Caco-2 (cell line): ENCODE measurements at places on chromosomes 13 and 19.

DNA sequence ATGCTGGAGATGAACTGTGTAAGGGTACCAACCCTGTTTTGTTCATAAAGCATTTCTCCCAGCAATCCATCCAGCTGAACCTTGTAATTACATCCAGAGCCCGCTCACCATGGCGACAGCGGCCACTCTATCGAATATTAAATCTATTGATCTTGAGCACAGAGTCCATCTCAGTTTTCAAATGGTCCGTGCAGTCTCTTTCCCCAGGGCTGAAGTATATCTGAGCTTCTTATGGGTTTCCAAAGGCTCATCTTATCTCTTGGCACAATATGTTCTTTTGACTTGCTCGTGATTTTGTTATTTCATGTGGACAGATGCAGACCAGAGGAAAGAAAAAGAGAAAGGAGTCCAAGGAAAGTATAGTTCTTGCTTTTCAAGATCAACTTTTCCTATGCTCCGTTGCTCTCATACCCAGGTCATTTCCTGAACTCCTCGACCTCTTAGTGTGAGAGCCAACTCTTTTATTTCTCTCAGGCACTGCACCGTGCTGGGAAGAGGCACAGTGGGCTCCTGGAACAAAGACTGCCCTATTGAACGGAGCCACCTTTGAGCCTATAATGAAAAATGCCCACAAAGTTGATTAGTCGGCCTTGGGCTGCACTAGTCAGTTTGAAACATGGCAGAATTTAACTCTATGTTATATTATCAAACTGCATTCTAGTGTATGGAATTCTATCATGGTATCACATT, 66.7 kb downstream of the RFC3 start:
- DNase-seq, result no peak

- no peak for DNase-seq
Measured at GRCh38 chr19:46466536-46467196, 4.7 kb downstream of the PNMA8A start.

DNA sequence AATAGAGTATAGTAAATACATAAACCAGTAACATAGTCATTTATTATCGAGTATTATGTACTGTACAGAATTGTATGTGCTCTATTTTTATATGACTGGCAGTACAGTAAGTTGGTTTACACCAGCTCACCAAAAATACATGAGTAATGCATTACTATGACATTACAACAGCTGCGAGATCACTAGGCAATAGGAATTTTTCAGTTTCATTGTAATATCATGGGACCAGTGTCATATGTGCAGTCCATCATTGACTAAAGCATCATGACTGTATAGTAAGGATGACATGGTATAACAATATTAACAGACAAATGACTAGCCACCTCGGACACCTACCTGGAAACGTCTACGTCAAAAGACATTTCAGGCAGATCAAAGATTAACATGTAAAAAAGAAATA, 33.6 kb downstream of the ATP7B start:
- DNase-seq, result no peak

DNA sequence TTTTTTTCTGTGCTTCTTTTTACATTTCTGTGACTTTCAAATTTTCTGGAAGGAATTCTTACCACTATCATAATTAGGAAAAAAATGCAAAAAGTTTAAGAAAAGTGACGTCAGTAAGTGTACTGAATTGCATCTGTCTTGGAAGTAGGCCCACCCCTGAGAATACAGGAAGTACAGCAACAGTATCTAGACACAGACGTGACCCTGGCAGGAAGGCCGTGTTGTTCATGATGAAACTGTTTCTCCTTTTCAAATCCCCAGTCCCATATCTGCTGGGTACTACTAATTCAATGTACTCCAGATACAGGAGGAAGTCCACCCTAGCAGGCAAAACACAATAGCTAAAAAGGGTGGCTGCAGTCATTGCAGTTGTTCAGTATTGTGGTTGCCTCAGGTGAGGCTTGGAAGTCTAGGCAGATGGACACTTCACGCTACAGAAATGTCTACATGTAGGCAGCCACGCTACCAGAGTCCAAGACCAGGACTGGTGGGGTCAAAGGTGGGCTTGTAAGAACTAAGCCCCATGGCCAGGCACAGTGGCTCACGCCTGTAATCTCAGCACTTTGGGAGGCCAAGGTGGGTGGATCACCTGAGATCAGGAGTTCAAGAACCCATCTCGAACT, 49.6 kb upstream of the MED4 start:
- no peak for DNase-seq

DNA sequence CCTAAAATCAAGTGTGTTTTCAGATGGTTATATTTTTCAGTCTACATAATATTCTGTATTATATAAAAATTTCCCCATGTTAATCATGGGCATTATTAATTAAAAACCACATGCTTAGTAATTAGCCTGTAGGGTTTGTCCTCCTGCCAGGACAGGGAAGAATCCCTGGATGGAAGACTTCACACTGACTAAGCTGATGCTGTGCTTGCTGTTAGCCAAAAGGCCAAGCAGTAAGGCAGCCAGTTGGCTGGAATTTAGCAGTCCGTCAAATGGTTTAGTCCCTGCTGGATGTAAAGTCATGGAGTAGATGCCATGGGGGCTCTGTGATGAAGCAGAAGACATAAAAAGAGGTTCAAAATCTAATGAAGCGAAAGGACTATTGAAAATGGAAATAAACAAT, 168.0 kb upstream of the OBI1 start:
- no peak for DNase-seq

GRCh38 chr13:114282041-114282670, 755 bp downstream of the UPF3A start:
- DNase-seq, result peak; percentile 47

DNA sequence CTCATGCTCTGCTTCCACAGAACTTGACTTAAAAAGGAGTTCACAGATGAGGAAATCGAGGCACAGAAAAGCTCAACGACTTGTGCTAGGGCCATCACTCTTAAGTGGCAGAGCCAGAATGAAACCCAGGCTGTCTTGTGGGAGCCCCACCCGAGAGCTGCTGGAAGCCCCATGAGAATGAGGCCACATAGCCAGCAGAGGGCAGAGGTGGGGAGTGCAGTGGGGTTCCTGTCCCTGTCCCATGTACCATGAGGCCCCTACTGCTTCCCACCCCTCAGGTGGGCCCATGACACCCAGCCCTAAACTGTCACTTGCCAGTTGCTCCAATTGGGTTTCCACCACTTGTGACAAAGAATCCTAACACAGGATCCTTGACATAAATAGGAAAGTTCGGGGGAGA, 175.9 kb downstream of the IRS2 start:
- peak; percentile 50 for DNase-seq

DNA sequence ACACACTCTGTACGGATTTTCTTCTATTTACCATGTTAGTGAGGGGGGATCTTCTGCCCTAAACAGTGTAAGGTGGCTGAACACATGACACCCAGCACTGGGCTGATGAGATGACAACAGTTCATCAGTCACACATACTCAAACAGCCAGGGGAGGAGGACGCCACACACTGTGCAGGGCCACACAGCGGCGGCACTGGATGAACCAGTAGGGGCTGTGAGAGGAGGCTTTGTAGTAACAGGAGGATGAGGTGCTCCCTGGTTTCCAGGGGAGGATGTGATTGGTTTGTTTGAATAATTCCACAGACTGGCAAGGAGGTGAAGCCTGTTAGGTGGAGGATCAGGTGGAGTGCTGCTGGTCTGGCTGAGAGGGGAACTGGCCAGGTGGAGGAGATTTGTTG, 16.3 kb upstream of the GTF3A start:
- DNase-seq, result no peak

DNA sequence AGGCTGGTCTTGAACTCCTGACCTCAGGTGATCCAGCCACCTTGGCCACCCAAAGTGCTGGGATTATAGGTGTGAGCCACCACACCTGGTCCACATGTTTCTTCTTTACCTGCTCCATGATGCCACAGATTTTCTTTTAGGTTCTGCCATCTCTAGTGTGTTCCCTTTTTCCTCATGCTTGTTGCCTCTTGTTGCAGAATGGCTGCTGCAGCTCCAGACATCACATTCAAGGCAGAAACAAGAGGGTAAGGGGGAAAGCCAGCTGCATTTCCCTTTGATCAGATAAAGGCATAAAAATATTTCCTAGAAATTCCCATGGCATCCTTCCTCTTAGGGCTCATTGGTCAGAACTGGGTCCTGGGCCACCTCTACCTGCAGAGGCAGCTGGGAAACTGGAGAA, 12.3 kb upstream of the CCDC124 start:
- no peak for DNase-seq

DNA sequence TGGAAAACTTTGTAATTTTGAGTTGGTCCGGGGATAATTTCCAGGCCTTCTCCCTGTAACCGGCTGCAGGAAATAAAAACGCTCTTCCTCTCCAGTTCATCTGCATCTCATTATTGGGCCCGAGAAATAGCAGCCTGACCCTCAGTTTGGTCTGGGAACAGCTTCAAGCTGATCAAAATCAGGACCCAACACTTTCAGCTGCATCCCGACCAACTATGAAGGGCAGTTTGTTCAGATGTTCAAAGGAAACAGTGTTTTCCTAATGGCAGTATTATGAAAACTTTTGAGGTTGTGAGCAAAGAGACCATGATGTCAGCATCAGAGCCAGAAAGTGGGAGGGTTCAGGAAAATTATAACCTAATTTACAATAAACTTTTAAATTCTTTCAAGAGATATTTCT, 35.7 kb downstream of the STK24 start:
- DNase-seq, result no peak

- peak; percentile 62 for DNase-seq
Measured at GRCh38 chr19:588093-588740, 1.5 kb upstream of the HCN2 start.

GRCh38 chr19:52099497-52100138, 4.1 kb upstream of the ZNF841 start:
- DNase-seq, result no peak

GRCh38 chr13:46327246-46327645, 59.8 kb downstream of the RUBCNL start:
- no peak for DNase-seq

- no peak for DNase-seq
Measured at GRCh38 chr19:42075364-42075615, 676 bp upstream of the ZNF574 start.

GRCh38 chr13:106756446-106756845, 188.5 kb upstream of the ARGLU1 start:
- DNase-seq, result no peak

- no peak for DNase-seq
Measured at GRCh38 chr19:58555369-58555885, 522 bp upstream of the CHMP2A start.

GRCh38 chr19:49331616-49332055, 3.6 kb upstream of the CD37 start:
- peak; percentile 68 for DNase-seq

GRCh38 chr19:49437231-49437630, 4.1 kb downstream of the SLC17A7 start:
- no peak for DNase-seq

- DNase-seq, result no peak
Measured at GRCh38 chr13:29165840-29166239, 345.7 kb downstream of the MTUS2 start.

DNA sequence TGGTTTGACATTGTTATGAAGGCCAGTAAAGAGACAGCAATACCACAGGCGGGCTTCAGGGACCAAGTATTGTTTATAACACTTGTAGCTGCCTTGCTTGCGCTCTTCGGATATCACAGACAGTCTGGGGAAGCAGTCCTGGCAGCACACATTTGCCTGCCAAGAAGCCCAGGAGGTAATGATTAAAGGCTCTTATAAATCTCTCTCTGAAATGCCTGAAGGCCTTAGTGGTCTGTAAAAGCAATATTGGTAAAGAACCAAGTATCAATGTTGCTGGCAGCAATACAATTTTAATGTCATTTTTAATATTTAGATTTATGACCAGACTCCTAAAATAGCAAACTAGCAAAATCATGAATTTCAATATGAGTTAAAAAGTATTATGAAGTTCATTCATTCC, 1312.4 kb downstream of the PCDH9 start:
- no peak for DNase-seq

DNA sequence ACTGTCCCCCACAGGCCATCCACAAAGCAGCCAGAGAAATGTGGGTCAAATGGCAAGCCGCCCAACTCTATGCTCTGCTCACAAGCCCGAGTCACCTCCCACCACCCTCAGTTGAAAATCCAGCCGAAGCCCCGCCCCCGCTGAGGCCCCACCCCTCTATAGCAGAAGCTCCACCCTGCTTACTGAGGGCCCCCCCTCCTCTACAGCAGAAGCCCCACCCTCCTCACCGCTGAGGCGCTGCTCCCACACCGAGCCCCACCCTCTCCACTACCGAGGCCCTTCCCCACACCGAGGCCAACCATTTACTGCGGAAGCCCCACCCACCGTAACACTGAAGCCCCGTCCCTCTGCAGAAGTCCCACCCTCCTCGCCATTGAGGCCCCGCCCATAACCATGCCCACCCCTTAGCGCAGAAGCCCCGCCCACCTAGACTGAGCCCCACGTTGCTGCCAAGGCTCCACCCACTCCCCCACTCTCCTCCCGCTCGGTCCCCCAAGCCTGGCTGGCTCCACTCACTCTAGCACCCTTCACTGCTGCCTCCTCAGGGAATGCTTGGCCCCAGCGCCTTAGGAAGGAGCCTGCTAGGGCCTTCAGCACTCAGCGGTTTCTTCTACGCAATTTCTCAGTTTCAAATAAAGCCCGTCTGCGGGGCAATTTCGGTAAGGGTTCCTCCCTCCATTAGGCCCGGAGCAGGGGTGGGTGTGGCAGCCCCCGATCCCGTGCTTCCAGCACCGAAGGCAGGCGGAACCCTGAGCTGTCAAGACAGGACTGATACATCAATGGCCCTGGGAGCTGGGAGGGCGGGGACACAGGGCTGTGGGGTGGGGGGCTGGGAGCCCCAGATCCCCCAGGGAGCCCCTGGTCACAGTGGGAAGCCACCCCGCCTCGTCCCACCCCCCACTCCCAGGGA, 9.0 kb upstream of the MYDGF start:
- peak; percentile 49 for DNase-seq

- no peak for DNase-seq
Measured at GRCh38 chr19:31397308-31397707, 48.1 kb upstream of the TSHZ3 start.
